ENCODE measurements at places on chromosomes 6 and 20. TPM values are rescaled to one million over a fixed set of nuclear protein-coding genes. Genes with fewer than 3 reads are reported as not detected.

The METTL24 gene
- total RNA-seq, result 0.44 TPM

The MYLK2 gene
- total RNA-seq, result not detected

The OR2H1 gene
- not detected for total RNA-seq

The CCR6 gene
- total RNA-seq, result not detected

The RIMS4 gene
- total RNA-seq, result 0.17 TPM

The EYA2 gene
- total RNA-seq, result 1.5 TPM

The MYCT1 gene
- 0.44 TPM for total RNA-seq

The PAQR8 gene
- 6.5 TPM for total RNA-seq

The KCNQ5 gene
- total RNA-seq, result 0.87 TPM

The SOX12 gene
- total RNA-seq, result 9.5 TPM

The HRH3 gene
- total RNA-seq, result not detected

The GSTA3 gene
- not detected for total RNA-seq

The LPA gene
- total RNA-seq, result not detected

The SFTA2 gene
- not detected for total RNA-seq

The RNF144B gene
- 1.2 TPM for total RNA-seq

The RAET1L gene
- not detected for total RNA-seq

The TRIM15 gene
- not detected for total RNA-seq

The GJA10 gene
- not detected for total RNA-seq

The DNAH8 gene
- total RNA-seq, result 0.44 TPM

The ADGRF4 gene
- total RNA-seq, result under 0.01 TPM

The PSORS1C1 gene
- total RNA-seq, result 0.29 TPM

The SLC17A4 gene
- not detected for total RNA-seq

The EPPIN gene
- not detected for total RNA-seq

The RNF5 gene
- total RNA-seq, result 17.5 TPM

The RBPJL gene
- total RNA-seq, result not detected

The SPDEF gene
- total RNA-seq, result not detected

The CTNNBL1 gene
- total RNA-seq, result 23.7 TPM

The ADGRF1 gene
- not detected for total RNA-seq

The DLK2 gene
- 0.66 TPM for total RNA-seq

The LY86 gene
- not detected for total RNA-seq

The FOXQ1 gene
- total RNA-seq, result 6.5 TPM

The SYCP2L gene
- not detected for total RNA-seq

The SRMS gene
- not detected for total RNA-seq

The HTR1E gene
- total RNA-seq, result not detected

The CLDN20 gene
- total RNA-seq, result not detected

Data from smooth muscle cell of trachea (primary cell).